SK-N-SH treated with all-trans-retinoic acid at 6 μM for 48 hours (cell line): ENCODE measurements at places on chromosomes 3 and 15.

- ATAC-seq: peak; percentile 24
These were observed 2.6 kb upstream of the UBE2Q2 start for GRCh38 chr15:75840659-75841058.

DNA sequence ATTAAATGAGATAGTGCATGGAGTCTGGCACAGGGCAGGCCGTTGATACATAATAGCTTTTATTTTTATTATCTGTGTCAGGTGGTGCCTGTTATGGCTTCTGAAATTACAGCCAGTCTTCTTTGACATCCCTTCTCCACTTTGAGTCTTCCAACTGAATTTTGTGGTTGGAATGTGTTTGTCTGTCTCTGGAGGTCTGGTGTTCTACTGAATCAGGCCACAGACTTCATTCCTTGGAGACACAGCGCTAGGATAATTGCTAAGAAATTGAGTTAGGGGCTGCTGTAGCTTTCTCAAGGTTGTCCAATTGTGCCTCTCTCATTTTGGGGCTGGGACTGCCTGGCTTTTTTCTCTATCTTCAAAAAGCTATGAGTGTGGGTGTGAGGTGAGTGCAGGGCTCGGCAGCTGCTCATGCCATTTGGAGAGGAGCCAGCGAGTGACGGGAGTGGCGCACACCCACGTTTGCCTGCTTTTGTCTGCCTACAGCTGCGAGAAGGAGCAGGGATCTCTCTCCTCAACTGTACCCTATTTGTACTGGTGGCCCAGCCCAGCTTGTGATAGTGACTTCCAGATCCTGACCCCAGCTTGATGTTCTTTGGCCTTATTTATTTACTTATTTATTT, 49.8 kb upstream of the SYN2 start:
- ATAC-seq: no peak

- ATAC-seq: no peak
These were observed 43.8 kb downstream of the ADAMTS7 start for GRCh38 chr15:78767331-78767951.

GRCh38 chr15:78201281-78202190, 32.8 kb downstream of the ACSBG1 start:
- no peak for ATAC-seq

- ATAC-seq: no peak
These were observed 418.6 kb upstream of the KCNMB2 start for GRCh38 chr3:178117641-178118040.

DNA sequence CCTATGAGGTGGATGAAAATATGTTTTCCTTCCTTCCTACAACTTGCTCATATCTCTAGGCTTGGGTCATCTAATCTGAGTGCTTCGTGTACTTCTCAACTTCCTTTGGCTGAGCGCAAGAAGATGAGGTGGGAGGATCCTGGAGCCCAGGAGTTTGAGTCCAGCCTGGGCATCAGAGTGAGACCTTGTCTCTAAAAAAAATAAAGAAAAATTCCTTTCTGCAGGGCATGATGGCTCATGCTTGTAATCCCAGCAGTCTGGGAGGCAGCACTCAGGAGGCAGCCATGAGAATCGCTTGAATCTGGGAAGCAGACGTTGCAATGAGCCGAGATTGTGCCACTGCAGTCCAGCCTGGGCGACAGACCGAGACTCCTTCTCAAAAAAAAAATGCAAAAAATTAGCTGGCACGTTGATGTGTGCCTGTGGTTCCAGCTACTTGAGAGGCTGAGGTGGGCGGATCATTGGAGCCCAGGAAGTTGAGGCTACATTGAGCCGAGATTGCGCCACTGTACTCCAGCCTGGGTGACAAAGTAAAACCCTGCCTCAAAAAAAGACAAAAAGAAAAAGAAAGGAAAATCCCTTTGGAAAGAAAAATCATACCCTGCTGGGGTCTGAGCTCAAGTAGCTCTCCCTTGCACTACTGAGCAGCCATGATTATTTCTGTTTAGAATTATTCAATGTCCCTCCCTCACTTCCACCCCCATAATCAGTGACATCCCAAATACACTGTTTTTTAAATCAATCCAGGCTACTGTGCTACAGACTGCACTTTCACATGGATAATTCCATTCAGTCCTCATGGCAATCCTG, 28.0 kb upstream of the RAB11A start:
- no peak for ATAC-seq

DNA sequence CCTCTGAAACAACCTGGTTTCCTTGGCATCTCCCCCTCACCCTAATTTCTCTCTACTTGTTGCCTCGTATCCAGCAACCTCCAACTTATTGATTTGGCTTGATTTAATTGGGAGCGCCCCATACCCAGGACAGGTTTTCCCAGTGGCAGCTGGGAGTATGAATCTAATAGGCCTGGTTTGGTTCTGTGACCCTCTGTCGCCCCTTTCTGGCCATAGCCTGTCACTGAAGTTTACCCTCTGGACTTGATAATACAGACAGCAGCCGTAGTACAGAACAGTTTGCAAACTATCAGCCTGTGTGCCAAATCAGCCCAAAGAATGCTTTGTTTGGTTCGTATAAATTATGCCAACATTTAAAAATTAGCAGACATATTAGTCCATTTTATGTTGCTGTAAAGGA, 525.1 kb upstream of the GOLIM4 start:
- ATAC-seq: peak; percentile 88

DNA sequence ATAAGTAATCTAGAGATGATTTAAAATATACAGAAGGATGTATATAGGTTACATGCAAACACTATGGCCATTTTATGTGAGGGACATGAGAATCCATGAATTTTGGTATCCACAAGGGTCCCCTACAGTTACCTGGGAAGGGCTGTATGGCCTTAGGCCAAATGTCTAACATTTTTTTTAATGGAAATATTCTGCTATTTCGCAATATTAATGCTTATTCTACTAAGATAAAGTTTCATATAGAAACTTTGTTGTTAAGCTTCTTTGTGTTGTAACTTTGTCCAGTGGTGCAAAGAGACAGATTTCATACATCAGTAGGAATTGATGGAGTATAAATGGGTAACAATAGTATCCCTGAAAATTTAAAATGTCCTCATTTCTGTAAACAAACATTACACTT, 233.4 kb upstream of the THBS1 start:
- ATAC-seq: no peak

DNA sequence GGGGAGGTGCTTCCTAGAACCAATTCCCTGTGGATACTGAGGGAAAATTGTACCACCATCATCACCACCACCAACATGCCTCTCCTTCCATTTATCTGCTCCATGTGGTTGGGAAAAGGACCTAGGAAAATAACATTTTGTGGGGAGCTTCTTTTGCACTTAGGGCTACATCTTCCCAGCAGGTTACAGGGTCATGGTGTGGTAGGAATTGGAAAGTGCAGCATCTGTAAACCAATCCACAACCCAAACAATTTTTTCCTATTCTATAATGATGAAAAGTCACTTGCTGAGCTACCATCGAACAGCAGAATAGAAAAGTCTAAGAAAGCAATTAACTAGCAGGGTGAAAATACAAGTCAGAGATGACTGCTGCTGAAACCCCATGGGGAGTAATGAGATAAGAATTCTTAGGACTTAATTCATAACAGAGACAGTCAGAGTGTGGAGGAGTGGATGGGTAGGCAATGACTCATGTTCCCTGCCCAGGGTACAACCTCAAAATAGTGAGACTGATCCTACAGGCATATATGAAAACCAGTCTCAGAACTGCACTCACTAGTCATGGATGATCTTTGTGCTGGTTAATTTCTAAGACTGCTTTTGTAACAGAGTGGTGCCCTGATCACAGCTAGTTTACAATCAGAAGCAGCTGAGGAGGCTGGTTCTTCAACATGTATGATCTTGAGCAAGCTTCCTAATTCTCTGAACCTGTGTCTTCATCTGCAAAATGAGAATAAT, 38.1 kb upstream of the LEKR1 start:
- peak; percentile 97 for ATAC-seq

- ATAC-seq: no peak
These were observed 124.0 kb downstream of the KCNH8 start for GRCh38 chr3:19272296-19272695.

DNA sequence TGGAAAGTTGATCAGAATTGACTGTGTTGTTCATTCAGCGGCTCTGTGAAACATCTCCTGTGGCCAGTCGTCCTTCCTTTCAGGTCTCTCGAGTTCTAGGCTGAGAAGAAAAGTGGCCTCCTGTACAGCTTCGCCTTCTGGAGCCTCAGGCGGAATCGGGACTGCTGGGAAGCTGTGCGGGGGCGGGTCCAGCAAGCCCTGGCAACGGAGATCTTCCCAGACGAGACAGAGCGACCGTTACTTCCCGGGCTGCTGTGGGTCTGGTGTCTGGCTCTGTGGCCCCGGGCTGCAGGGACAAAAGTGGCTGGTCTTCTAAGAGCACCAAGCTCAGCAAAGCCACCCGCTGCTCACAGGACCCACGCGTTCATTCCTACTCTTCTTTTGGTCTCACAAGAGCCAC, 88.6 kb upstream of the CACNA2D3 start:
- no peak for ATAC-seq

- ATAC-seq: no peak
These were observed 42.9 kb upstream of the MITF start for GRCh38 chr3:69696367-69696766.

DNA sequence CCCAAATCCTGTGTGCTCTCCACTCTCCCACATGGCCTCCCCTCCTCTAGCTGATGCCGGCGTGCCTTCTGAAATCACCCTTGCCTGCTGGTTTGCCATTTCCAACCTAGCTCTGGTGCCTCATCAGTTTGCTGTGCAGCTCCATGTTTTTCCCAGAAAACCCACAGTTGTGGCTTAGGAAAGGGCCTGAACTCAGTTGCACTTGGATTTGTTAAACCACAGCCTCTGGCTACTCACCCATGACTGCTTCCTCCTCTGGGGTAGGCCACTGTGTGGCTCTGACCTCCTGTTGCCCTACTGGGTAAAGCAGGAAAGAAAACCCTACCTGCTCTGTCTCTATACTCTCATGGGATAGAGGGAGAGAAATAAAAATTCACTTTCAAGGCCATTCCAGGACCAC, 97.3 kb downstream of the DAPK2 start:
- ATAC-seq: no peak

- no peak for ATAC-seq
These were observed 11.6 kb upstream of the PIK3CB start for GRCh38 chr3:138846262-138846791.

DNA sequence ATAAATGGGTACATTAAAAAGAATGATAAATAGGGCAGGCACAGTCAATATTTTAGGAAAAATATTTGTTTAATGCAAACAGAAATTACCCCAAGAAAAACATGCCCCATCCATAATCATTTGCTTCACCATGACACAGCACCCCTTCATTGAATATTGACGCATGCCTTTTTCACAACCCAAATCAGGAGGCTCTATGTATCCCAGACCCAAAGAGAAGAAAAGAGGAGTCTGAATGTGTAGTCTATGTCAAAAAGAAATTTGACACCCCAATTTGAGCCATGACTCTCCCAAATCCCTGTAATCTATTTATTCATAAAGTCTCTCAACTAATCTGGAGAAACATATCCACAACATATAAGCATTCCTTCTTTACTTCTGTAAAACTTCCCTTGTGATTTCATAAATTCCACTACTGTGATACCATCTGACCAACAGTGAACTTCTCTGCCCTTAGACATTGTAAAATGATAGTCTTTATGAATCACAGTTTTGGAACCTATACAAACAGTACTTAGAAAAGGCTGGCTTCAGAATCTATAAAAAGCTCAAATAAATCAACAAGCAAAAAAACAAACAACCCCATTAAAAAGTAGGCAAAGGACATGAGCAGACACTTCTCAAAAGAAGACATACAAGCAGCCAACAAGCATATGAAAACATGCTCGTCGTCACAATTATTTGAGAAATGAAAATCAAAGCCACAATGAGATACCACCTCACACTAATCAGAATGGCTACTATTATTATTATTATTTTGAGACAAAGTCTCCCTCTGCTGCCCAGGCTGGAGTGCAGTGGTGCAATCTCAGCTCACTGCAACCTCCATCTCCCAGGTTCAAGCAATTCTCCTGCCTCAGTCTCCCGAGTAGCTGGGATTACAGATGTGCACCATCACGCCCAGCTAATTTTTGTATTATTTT, 53.4 kb upstream of the XRN1 start:
- peak; percentile 98 for ATAC-seq

DNA sequence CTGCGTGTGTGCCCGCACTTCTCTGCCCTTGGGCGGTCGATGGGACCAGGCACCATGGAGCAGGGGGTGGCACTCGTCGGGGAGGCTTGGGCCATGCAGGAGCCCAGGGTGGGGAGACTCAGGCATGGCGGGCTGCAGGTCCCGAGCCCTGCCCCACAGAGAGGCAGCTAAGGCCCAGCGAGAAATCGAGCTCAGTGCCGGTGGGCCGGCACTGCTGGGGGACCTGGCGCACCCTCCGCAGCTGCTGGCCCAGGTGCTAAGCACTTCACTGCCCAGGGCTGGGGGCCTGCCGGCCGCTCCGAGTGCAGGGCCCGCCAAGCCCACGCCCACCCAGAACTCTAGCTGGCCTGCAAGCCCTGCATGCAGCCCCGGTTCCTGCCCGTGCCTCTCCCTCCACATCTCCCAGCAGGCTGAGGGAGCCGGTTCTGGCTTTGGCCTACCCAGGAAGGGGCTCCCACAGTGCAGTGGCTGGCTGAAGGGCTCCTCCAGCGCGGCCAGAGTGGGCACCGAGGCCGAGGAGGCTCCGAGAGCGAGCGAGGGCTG, 553 bp upstream of the RTP4 start:
- peak; percentile 51 for ATAC-seq

- no peak for ATAC-seq
These were observed 30.7 kb downstream of the IDH3A start for GRCh38 chr15:78179906-78180305.

GRCh38 chr3:42228796-42229195, 37.2 kb downstream of the CCK start:
- ATAC-seq: no peak

GRCh38 chr3:114527036-114527644, 233.3 kb downstream of the TIGIT start:
- peak; percentile 51; the same call in 2 of the 3 replicates for ATAC-seq

DNA sequence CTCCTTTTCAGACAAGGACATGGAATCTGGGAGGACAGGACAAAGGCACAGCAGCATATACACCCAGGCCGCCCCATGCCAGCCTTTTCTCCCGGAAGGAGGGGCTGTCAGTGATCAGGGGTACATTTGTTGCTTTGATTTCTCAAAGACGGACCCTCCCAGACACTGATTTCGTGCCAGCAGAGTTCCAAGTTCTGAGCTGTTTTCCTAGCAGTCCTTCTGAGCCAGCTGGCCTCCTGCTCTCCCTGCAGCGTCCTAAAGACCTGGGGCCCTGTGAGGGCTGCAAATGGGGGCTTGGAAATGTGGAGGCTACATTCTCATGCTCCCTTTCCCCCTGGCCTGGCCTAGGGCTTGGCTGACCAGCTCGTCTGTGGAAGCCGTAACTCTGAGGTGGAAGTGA, 22.3 kb downstream of the CTSH start:
- no peak for ATAC-seq

DNA sequence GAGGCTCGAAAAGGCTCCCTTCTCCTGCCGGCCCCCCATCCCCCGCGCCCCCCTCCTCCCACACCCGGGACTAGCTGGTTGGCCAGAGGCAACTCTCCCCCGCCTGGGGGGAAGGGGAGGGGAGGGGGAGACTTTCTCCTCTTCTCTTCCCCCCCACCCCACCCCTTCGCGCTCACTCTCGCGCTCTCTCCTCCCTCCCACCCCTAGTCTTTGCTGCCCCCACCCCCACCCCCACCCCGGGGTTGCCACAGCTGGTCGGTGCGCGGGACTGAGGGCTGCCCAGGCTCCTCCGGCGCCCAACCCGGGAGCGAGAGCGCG, 710 bp downstream of the MECOM start:
- ATAC-seq: no peak
